ENCODE measurements at places on chromosomes 2 and 18. TPM values are rescaled to one million over a fixed set of nuclear protein-coding genes. Genes with fewer than 3 reads are reported as not detected.

SUCLG1 gene
- 53.6 TPM for total RNA-seq

RIT2 gene
- total RNA-seq = not detected

IL1RL1 gene
- total RNA-seq = not detected

IL1A gene
- total RNA-seq = not detected

LYG2 gene
- not detected for total RNA-seq

ALPP gene
- not detected for total RNA-seq

VSNL1 gene
- total RNA-seq = 2.1 TPM

RFTN2 gene
- 6.2 TPM for total RNA-seq

HRH4 gene
- total RNA-seq = 0.13 TPM

DYNAP gene
- not detected for total RNA-seq

SERPINB3 gene
- not detected for total RNA-seq

HOXD10 gene
- total RNA-seq = not detected

ANKRD30BL gene
- total RNA-seq = not detected

CCDC150 gene
- 7.6 TPM for total RNA-seq

AGXT gene
- total RNA-seq = not detected

- no peak for DNase-seq
These were observed 371.7 kb downstream of the PIK3C3 start for GRCh38 chr18:42326752-42327151.

DNA sequence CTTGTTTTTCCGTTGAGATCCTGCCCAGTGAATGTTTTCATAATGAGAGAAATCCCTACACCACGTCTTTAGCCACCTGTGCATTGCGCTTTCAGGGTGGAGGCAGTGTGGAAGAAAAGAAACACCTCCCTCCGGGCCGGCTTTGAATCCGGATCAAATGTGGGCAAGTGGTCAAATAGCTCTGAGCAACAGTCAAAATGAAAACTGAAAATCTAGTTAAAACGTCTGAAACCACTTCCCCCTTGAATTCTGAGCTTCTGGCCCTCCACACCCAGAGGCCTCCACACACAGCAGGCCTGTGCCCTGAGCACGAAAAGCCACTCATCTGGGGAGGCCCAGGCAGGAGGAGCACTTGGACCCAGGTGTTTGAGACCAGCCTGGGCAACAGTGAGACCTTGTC lies 263.6 kb upstream of the SALL3 start:
- DNase-seq = no peak

DNA sequence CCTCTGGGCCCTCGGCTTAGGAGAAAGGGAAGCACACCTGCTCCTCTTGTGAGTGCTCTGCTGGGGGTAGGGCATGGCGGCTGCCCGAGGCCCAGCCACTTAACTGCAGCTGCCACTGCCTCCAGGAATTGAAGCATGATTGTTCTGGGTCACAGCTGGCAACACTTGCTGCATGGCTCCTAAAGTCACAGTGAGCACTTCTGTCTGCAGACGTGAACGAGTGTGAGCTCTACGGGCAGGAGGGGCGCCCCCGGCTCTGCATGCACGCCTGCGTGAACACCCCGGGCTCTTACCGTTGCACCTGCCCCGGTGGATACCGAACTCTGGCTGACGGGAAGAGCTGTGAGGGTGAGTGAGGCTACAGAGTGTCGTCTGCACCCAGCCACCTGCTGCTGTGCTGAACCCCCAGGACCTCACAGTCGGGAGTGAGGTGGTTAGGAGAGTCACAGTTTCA lies 44.4 kb downstream of the FBLN7 start:
- DNase-seq = peak; percentile 80

DNA sequence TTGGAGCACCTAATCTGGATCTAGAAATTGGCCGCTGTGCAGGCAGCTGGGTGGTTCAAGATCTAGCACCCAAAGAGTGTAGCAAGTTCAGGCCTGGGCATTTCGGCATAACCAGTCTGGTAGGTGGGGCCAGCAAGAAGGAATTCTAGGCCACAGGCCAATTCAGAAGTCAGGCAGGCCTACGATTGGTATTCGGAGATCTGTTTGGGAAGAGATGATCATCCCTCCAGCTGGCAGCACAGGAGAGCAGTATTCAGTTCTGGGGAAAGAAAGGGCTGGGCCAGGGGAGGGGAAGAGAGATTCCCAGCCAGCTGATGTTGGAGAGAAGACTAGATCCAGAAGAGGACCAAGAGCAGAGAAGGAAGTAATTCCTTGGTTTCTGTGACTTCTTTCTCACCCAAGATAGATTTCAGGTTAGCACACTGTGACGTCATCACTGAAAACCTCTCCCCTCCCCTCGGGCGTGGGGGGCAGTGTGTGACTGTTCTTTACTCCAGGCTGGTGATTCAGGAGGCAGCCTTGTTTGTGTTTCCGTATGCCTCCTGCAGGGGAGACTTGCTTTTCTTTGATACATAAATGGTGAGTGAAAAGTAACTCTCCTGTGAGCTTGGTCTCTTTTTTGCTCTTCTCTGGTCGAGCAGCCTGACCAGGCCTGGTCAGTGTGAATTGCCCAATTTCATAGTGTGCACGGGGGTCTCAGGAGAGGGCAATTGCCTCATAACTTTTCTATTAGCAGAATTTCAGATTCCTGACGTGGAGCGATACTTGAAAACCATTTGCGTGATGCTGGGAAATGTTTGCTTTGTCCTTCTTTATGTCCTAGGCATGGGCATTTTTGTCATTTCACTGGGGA lies 61.1 kb downstream of the MEIS1 start:
- DNase-seq = peak; percentile 19

GRCh38 chr2:178756843-178757242 lies 50.4 kb downstream of the TTN start:
- DNase-seq = peak; percentile 80

- DNase-seq = no peak
These were observed 38.0 kb upstream of the GPAT2 start for GRCh38 chr2:96072746-96073145.

DNA sequence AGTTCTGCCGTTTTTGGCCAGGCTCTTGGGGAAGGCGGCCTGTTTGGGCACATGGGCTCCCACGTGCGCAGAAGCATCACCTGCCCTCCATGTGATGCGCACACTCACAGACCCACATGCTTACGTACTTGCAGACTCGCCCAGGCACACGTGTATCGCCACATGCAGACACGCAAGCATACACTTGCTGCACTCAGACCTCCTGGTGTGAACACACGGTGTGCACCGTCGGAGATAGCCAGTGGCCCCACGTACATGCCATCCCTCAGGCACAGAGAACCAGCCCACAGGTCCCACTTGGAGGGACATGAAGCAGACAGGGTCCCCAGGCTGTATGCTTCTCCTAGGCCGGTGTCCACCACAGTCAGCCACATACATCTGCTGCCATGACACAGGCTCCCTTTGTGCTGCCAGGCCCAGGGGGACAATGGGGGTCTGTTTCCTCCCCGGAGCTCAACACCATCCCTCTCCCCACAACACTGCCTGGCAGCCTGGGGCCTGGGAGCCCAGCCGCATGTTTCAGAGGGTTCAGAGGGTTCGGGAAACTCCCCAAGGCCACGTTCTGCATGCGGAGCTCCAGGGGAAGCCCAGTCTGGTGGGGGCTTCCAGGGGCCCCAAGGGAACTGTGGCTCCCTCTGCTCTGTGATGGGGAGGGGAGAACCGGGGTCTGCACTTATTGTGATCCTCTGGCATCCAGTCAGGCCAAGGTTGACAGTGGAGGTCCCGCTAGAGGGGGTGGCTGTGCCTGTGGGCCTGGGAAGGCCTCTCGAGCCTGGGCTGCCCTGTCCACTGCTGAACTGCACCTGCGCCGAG lies 208.1 kb upstream of the HAAO start:
- DNase-seq = no peak

DNA sequence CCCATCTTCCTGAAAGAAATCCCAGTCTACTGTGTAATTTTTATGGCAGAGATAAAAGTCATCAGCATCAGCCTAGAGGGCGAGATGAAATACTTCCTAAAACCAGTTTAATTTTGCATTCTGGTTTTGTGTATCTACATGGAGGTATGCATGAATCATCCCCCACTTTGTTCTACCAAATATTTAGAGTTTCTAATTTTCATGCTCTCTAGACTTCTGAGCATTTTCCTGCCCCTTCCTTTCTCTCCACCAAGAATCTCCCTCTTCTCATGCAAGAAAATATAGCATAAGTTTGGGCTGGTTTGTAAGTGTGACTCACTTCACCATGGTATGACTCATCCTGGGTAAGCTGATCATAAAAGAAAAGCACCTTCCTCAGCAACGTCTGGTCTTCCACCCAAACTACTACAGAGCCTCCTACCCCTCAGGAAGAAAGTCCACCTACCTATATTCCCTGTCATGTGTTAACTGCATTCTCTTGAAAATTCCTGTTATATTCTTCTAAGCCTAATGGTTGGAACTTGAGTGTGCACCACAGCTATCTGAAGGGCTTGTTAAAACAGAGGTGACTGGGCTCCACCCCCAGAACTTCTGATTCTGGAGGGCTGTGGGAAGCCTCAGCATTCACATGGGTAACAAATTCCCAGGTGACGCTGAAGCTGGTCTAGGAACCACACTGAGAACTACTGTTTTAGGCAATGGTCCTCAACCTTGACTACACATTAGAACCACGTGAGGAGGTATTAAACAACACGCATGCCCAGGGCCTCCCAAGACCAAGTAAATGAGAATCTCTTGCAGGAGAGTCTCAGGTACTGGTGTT lies 37.4 kb upstream of the RAPGEF4 start:
- no peak for DNase-seq

- DNase-seq = no peak
These were observed 584.2 kb downstream of the CMPK2 start for GRCh38 chr2:6281524-6281923.

DNA sequence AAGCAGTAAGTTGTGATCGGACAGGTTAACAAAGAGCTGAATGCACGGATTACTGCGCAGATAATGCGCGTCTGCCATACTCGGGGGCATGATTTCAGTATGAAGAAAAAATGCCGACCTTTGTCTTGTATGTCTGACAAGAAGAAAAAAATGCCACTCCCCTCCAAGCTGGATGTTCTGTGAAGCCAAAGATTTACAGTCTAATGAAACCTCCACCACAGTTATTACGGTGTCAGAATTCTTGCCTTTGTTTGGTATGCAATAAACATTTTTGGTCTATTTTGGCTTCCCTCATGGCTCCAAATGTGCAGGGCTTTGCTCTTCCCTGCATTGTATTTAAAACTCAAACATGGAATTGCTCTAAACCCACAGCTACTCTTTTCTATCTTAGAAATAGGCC lies 72.2 kb upstream of the THUMPD2 start:
- no peak for DNase-seq

DNA sequence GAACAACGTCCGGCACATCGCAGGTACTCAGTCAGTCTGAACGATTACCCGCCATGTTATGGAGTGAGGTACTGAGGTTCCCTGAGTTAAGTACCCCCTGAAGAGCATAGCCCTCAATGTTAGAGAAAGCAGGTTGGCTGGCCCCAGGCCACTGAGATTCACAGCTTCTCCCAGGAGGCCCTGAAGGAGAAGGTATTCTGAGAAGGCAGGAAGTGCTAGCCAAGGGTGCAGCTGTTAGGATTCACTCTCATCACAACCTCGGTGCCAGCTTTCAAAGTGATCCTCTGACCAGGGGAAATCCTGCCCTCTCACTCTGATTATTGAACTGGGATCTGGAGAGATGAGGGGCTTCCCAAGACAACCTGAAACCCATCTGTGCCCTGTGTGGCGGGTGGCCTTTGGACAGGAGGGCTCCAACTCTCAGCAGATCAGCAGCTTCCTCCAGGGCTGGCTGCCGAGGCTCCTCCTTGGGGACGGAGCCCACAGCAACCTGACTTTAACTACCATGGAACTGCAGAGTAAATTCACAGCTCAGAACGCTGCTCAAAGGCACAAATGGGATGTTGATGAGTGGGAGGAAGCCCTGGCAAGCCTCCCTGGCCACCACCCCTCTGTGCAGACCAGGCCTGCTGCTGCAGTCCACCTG lies 7.8 kb downstream of the EHD3 start:
- peak; percentile 63 for DNase-seq

GRCh38 chr2:182565911-182566567 lies 139.2 kb upstream of the PDE1A start:
- DNase-seq = no peak

- no peak for DNase-seq
These were observed 132.3 kb upstream of the EPHA4 start for GRCh38 chr2:221704442-221704841.

- no peak for DNase-seq
These were observed 73.2 kb downstream of the TNP1 start for GRCh38 chr2:216786676-216787075.

DNA sequence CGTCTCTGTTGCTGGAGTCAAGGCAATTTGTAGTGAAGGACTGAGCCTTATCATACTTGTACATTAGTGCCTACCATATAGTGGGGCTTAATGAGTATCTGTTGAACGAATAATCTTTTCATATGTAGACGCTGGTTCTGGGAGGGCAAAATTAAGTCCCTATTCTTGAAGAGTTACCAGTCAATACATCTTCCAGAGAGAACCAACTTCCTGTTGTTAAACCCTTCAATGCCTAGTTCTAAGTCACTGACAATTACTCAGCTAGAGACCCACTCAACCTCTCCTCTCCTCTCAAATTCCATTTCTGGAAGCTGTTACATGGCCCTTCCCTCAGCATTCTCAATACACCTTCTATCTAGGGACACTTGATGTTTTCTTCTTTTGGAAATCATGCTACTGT lies 1.1 kb upstream of the MOB4 start:
- DNase-seq = no peak

- DNase-seq = no peak
These were observed 15.1 kb downstream of the ST3GAL5 start for GRCh38 chr2:85873679-85874078.

- no peak for DNase-seq
These were observed 57.4 kb upstream of the GLI2 start for GRCh38 chr2:120678251-120678650.

- no peak for DNase-seq
These were observed 170.5 kb downstream of the CDH20 start for GRCh38 chr18:61503688-61504087.

DNA sequence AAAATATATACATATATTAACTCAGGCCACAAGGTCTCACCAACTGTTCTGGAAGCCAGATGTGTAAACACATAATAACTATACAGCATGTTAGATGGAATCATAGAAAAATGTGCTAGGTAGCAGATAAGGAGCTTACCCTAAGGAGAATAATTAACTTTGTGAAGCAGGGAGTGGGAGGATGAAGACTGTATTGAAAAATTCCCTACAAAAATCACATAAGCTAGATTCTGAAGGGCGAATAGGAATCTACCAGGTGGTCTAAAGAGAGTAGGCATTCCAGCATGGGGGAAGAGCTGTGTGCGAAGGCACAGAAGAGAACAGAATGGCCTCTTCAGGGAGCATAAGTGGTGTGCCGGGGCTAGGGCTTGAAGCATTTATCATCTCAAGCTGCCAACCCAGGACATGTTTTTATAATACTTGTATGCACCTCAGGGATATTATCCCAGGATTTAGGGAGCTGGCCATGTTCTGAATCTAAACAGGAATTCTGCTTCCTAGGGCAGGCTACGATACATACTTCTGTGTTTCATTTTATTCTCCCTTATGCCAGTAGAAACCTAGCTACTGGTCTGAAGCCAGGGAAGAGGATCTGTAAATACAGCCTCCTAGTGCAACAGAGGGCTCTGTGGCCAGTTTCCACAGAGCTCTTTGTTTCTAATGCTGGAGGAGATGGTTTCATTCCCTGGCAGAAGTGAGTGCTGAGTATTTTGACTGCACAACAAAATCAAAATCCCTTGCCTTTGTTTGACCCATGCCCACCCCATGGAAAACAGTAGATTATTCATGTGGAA lies 56.7 kb downstream of the NEMP2 start:
- DNase-seq = no peak

Measured in myocyte (in vitro differentiated cells).